ENCODE measurements at places on chromosomes 12 and 14. TPM values are rescaled to one million over a fixed set of nuclear protein-coding genes. Genes with fewer than 3 reads are reported as not detected.

Gene AREL1
- total RNA-seq: 22.3 TPM

Gene SIX6
- not detected for total RNA-seq

Gene CHFR
- 19.4 TPM for total RNA-seq

Gene KLRG1
- 0.94 TPM for total RNA-seq

Gene CFAP73
- total RNA-seq: not detected

Gene ORAI1
- total RNA-seq: 35.3 TPM

Gene GYS2
- total RNA-seq: not detected

Gene KCNC2
- not detected for total RNA-seq

Gene CCDC175
- total RNA-seq: not detected

Gene CAPRIN2
- 32.9 TPM for total RNA-seq

Gene RAD51AP1
- 15.2 TPM for total RNA-seq

Gene SDS
- 2.7 TPM for total RNA-seq

Gene SDR9C7
- total RNA-seq: not detected

Gene USP44
- 0.20 TPM for total RNA-seq

Gene CPNE6
- not detected for total RNA-seq

Gene LBHD2
- total RNA-seq: 0.27 TPM

Gene ANKS1B
- 0.35 TPM for total RNA-seq

Gene KRT78
- not detected for total RNA-seq

Gene HVCN1
- total RNA-seq: 0.53 TPM

Gene KLRK1
- total RNA-seq: not detected

Gene DPY19L2
- total RNA-seq: 1.2 TPM

Gene GLIPR1
- 24.6 TPM for total RNA-seq

Gene DBX2
- not detected for total RNA-seq

Gene MANSC1
- total RNA-seq: 3.1 TPM

Gene DENR
- total RNA-seq: 50.2 TPM

Gene RTN1
- total RNA-seq: not detected

Gene FAM181A
- not detected for total RNA-seq

Gene ZDHHC22
- 0.21 TPM for total RNA-seq

Gene PTGER2
- 2.7 TPM for total RNA-seq

Gene TGFB3
- 0.91 TPM for total RNA-seq

Gene HOXC4
- 3.4 TPM for total RNA-seq

Gene SYNJ2BP
- 9.7 TPM for total RNA-seq
